Naive thymus-derived CD8-positive, alpha-beta T cell (primary cell): ENCODE measurements at places on chromosomes 1 and 21. TPM values are rescaled to one million over a fixed set of nuclear protein-coding genes. Genes with fewer than 3 reads are reported as not detected.

DNA sequence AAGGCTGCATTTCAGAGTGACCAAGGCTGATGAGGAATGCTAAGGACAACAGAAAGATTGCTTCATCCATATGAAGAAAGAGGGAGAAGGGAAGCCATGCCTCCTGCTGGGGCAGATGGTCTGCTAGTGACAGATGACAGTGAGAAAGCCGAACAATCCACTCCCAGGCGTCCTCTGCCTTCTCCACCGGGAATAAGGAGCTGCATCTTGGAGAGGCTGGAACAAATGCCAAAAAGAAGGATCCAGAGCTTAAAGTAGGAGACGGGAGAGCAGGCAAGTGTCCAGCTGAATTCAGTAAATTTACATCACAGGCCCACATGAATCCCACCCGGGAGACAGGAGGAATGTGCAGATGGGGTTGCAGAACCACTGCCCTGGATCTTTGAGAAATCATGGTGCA lies 33.4 kb downstream of the DDX20 start:
- peaks cover 9% of the 10 kb centered on the region for H3K27me3 ChIP-seq
- no peaks in the 10 kb centered on the region for H3K36me3 ChIP-seq
- H3K27ac ChIP-seq: no peak overlapping the region
- DNase-seq: no peak
- no peaks in the 10 kb centered on the region for H3K4me1 ChIP-seq
- H3K4me3 ChIP-seq: no peak overlapping the region

DNA sequence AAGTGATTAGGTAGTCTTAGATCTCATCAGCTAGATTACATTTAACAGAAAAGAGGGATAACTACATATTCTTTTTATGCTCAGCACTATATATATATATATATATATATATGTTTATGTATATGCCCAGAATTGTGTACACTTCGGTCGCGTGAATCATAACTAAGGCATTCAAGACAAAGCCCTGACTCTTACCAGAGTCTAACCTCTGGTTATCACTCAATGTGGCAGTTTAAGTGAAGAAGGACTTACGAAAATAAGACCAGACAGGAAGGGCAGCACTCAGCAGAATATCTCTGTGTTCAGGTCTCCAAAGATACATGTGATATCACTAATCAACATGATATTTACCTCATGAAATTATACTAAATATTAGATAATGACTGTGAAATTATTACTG lies 1326.7 kb downstream of the MRPL39 start:
- no peaks in the 10 kb centered on the region for H3K27me3 ChIP-seq
- H3K4me3 ChIP-seq: no peak overlapping the region
- H3K27ac ChIP-seq: no peak overlapping the region
- no peaks in the 10 kb centered on the region for H3K36me3 ChIP-seq

DNA sequence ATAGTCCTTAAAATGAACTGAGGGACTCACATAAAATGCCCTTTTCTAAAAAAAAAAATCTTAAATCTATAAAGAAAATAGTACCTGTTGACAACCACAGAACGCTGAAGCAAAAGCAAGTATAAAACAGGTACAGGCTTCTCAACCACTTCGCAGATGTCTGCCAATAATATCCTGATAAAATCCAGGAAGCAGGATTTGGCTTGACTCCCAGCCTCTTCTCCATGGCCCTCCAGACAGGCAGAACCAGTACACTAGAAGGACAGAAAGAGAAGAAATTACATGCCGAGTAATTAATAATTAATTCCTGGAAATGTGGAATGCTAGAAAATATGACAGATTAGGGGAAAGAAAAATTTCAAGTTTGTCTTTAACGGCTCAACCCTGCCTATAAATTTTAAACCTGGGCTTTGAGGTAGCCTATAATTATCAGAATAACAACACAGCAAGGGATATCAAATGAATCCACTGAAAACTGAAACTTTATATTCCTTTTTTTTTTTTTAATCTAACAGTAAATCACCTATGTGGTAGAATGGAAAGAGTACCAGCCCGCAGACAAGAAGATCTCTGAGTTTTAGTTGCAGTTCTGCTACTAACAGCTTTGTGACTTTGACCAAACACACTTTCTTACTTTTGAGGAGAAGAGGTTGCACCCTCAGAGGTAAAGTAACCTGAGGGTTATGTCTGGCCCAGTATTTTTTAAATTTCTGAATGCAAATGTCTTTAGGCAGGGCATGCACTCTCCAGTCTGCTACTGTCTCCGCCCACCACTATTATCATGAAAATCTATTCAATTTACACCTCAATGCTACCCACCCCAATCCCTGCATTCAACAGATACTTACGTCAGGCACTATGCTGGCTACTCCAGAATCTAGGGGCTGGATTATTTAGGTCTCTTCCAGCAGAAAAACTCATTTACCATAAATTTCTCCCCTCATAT lies 2.7 kb downstream of the KIAA0319L start:
- no peaks in the 10 kb centered on the region for H3K36me3 ChIP-seq
- no peak overlapping the region for H3K27ac ChIP-seq
- H3K4me3 ChIP-seq: peak overlapping the region; percentile 96
- no peak for DNase-seq

Gene LRRC7
- 1.5 TPM for total RNA-seq

- H3K36me3 ChIP-seq: peaks cover 45% of the 10 kb centered on the region
- peak; percentile 55 for DNase-seq
- H3K27me3 ChIP-seq: no peaks in the 10 kb centered on the region
- peak overlapping the region; percentile 89 for H3K27ac ChIP-seq
Observed at GRCh38 chr1:28199328-28200233, 23.1 kb upstream of the PTAFR start.

Gene RBP7
- not detected for total RNA-seq

Gene THEM5
- not detected for total RNA-seq

Gene DR1
- total RNA-seq: 65.0 TPM

DNA sequence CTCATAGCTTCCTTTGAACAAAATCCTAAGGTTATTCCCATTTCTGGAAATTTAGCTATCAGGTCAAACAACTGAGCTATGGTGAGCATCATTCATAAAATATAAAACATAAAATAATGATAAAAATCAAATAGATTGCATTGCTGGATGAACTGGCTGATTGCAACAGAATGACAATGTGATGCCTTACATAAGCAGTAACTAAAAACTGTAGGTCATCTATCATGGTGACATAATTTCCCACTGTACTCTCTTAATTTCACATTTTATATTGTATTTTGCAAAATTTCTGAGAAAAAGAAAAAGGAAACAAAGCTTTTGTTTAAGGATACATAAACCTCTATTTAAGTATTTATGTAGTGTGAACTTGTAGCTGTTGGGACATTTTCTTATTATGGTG lies 4.6 kb downstream of the PTGER3 start:
- no peak overlapping the region for H3K4me3 ChIP-seq
- H3K4me1 ChIP-seq: peaks cover 21% of the 10 kb centered on the region
- no peak overlapping the region for H3K27ac ChIP-seq
- H3K36me3 ChIP-seq: no peaks in the 10 kb centered on the region
- peaks cover 50% of the 10 kb centered on the region for H3K27me3 ChIP-seq

DNA sequence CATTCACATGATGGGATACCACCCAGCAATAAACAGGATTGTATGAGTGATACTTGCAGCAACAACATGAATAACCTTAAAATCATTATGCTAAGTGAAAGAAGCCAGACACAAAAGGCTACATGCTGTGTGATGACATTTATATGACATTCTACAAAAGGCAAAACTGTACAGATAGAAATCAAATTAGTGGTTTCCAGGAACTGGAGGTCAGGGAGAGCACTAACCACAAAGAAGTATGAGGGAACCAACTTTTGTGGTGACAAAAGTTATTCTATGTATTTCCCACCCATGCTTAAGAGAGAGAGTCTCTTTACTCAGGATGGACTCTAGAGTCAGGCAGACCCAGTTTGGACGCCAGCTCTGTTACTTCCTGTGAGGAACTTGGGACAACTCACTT lies 364.5 kb upstream of the DAB1 start:
- H3K27me3 ChIP-seq: peaks cover 1% of the 10 kb centered on the region
- no peak overlapping the region for H3K4me3 ChIP-seq

GRCh38 chr1:42934541-42935312 lies 23.9 kb downstream of the SLC2A1 start:
- H3K27me3 ChIP-seq: no peaks in the 10 kb centered on the region
- peak overlapping the region; percentile 95 for H3K27ac ChIP-seq
- H3K4me1 ChIP-seq: peaks cover 100% of the 10 kb centered on the region
- DNase-seq: no peak
- H3K36me3 ChIP-seq: no peaks in the 10 kb centered on the region
- H3K4me3 ChIP-seq: no peak overlapping the region

- H3K27me3 ChIP-seq: peaks cover 10% of the 10 kb centered on the region
- no peak overlapping the region for H3K27ac ChIP-seq
- H3K4me1 ChIP-seq: no peaks in the 10 kb centered on the region
- no peak overlapping the region for H3K4me3 ChIP-seq
Observed at GRCh38 chr1:75243124-75243523, 108.9 kb downstream of the LHX8 start.
